ENCODE measurements at places on chromosomes 1 and 21.

- no peak for DNase-seq
These were observed 90.5 kb downstream of the EDEM3 start for GRCh38 chr1:184664042-184664660.

DNA sequence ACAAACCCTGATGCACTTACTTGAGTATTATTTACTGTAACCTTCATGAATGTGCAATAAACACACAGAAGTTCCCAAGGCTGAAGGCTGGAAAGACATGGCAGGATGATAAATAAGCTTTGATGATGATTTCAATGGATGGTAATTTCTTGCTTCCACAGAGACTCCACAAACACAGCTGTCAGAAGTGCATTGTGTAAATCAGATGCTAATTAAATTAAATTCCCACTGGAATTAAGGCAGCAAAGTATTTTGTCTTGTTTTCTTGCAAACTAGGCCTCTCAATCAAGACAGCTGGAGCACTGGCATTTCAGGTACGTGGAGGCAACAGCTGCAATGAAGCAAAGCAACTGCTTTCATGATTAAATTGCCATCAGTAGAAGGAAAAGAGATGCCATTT is 24.1 kb downstream of the FAM177B start:
- no peak for DNase-seq

- peak; percentile 39 for DNase-seq
These were observed at the start of gene TMCO4 for GRCh38 chr1:19799230-19800075. Gene TMCO4 (minus strand): TSS chr1:19799916. CDS start chr1:19780758, 19,158 bp downstream.

- no peak for DNase-seq
These were observed 45.6 kb upstream of the RAB4A start for GRCh38 chr1:229225331-229225782.

DNA sequence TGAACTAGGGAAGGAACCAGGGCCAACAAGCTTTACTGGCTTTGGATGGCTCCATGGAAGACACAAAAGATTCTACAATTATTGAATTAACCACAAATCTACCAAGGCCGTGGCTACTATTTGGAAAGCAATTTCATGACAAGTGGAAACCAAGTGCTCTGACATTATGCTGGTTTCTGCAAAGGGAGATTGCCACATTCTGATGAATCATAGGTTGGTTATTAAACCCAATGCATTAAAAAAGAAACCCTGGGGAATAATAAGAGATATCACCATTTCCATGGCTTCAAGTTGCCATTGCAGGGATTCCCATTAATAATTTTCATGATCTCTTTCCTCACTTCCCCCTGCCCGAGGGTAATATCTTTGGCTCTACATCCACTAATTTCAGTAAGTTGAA is 359.2 kb upstream of the NCAM2 start:
- no peak for DNase-seq

DNA sequence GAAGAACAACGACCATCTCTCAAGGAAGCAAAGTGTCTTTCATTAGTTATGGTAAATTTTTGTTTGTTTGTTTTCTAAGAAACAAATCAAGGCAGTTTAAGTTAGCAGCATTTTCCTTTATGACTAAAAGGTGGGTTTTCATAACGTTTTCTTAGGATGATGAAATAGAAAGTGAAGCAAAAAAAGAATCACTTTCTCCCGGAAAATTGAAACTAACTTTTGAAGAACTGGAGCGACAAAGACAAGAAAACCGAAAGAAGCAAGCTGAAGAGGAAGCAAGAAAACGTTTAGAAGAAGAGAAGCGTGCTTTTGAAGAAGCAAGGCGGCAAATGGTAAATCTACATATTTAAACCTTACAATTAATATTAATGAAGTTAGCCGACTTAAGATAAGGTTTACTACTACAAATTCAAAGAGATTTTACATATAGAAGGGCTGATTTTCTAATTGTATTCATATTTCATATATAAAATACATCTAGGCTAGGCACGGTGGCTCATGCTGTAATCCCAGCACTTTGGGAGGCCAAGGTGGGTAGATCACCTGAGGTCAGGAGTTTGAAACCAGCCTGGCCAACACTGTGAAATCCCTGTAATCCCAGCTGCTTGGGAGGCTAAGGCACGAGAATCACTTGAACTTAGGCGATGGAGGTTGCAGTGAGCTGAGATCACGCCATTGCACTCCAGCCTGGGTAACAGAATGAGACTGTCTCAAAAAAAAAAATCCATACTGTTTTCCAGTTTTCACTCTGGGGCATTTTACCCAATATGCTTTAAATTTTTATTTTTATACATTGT is 38.3 kb downstream of the NEXN start:
- DNase-seq, result no peak

GRCh38 chr1:156953571-156953970 is 33.1 kb downstream of the LRRC71 start:
- DNase-seq, result no peak

DNA sequence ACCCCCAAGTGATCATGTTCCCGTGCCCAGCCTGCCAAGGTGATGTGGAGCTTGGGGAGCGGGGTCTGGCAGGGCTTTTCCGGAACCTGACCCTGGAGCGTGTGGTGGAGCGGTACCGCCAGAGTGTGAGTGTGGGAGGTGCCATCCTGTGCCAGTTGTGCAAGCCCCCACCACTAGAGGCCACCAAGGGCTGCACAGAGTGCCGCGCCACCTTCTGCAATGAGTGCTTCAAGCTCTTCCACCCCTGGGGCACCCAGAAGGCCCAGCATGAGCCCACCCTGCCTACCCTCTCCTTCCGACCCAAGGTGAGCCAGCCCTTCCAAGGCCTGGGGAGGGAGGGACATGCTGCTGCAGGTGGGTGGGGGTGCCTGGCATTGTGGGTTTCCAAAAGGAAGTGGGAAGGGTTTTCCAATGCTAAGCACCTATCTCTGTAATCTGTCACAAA is 2.3 kb downstream of the TRIM46 start:
- no peak for DNase-seq

DNA sequence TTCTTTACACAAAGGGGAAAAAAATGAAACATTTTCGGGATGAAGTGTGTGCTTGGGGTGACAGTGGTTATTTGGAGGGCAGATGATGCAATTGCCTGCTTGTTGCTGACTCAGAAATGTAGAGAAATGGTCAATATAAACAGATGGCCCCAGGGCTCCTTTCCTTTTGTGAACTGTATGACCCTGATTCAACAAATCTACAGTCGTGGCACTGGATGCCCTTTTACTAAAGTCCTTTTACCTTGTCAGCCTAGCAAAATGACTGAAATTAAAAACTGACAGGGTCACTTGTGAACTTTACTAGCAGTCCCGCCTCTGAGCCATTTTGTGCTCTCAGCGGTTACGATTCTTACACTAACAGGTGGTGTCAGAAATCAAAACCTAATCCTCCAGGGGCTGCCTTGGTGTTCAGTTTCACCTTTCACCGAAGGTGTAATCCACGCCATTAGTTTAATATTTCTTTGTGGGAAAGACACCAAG is 49.8 kb downstream of the GREM2 start:
- no peak for DNase-seq

DNA sequence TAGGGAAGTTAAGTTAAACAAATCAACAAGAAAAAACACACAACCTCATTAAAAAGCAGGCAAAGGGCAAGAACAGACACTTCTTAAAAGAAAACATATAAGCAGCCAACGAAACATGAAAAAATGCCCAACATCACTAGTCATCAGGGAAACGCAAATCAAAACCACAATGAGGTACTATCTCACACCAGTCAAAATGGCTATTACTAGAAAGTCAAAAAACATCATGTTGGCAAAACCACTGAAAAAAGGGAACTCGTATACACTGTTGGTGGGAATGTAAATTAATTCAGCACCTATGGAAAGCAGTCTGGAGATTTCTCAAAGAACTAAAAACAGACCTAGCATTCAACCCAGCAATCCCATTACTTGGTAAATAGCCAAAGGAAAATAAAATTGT is 51.1 kb downstream of the HSF2BP start:
- DNase-seq, result no peak

DNA sequence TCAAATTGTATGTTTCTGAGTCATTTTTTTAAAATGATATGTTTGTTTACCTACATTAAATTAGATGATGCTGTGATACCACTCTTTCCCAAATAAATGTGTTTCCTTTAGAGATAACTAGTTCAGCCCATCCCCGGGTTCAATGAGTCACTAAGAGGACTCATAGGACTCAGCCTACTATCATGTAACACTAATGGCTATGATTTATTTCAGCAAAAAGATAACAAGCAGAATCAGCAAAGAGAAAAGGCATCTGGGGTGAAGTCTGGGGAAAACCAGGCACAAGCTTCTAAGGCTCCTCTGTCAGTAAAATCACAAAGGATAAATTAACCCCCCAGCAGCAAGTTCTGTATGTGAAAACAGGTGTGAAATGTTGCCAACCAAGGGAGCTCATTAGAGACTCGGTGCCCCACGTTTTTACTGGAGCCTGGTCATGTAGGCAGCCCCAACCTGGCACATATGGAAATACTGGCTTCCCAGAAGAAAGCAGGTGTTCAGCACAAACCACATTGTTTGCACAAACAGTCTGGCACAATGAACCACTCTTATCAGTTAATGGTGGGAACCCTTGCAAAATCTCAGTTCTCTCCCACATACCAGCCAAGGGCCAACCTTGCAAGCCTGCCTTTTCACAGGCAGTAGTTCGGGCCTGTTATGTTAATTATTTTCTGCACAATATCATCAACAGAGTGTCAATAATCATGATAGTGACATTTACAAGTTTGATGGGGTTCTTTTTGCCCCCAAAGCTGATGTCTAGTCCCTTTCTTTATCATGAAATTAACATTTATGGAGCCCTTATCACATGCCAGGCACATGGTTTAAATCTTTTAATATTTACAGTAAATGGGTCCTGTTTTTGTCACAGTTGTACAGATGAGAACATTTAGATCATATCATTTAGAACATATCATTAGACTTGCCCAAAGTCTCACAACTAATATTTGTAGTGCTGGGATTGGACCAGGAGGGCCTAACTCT is 23.1 kb upstream of the CNN3 start:
- no peak for DNase-seq

- no peak for DNase-seq
These were observed 13.6 kb downstream of the MYOCOS start for GRCh38 chr1:171635661-171636060.

DNA sequence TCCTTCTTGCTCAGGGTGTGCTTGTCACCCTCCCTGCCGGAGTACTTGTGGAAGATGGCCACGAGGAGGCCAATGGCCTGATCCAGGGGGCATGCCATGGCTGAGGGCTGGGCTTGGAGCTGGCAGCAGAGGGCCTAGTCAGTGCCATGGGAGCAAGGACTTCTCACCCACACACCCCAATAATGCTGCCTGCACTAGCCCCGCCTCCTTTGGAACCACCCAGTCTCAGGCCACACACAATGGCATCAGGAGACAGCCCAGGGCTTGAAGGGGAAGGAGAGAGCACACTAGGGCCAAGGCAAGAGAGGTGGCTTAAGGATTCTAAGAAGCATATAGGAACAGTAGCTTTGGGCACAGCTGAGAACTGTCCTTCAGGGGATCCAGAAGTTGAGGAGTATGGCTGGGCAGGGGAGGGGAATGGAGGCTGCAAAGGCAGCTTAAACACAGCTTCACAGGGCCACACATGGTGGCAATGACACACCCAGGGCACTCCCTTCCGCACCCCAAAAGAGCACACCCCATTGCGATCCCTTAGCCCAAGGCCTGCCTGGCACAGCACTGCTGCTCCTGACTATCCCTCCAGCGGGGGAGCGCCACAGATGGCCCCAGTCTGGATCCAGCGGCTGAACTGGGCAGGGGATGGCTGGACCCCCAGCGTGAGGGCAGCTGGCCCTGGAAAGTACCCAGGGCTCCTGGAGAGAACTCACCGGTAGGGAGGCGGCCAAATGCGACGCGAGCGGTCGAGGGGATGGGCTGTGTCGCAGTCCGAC is at the start of gene S100A6:
TSS of gene S100A6 (minus strand) at position 750 of the 770 bp plus-strand sequence. CDS start at position 98, 652 bp downstream.
- DNase-seq, result no peak

Data from activated CD4-positive, alpha-beta T cell treated with anti-CD3 and anti-CD28 coated beads, Interleukin-2, amount 50 U/mL, for 4 hours (primary cell).